ENCODE measurements at places on chromosomes 2 and 18. TPM values are rescaled to one million over a fixed set of nuclear protein-coding genes. Genes with fewer than 3 reads are reported as not detected.

DNA sequence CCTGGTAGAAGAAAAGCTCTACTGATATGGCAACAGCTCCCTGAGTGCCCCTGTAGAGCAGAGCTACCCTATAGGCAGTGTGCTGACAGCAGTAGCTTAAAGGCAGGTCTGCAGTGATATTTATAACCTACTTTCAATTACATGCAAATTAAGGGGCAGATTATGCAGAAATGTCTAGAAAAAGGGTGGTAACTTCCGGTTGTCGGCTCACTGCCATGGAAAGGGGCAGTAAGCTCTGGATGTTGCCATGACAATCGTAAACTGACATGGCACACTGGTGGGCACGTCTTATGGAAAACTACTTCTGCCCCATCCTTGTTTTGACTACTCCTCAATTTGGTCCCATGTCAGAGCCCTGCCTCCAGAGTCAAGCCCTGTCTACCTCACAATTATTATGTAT, 2.9 kb upstream of the TYMS start:
- no peak for DNase-seq
- H3K27ac ChIP-seq: no peak overlapping the region
- peaks cover 25% of the 10 kb centered on the region for H3K4me1 ChIP-seq
- H3K36me3 ChIP-seq: peaks cover 19% of the 10 kb centered on the region

DNA sequence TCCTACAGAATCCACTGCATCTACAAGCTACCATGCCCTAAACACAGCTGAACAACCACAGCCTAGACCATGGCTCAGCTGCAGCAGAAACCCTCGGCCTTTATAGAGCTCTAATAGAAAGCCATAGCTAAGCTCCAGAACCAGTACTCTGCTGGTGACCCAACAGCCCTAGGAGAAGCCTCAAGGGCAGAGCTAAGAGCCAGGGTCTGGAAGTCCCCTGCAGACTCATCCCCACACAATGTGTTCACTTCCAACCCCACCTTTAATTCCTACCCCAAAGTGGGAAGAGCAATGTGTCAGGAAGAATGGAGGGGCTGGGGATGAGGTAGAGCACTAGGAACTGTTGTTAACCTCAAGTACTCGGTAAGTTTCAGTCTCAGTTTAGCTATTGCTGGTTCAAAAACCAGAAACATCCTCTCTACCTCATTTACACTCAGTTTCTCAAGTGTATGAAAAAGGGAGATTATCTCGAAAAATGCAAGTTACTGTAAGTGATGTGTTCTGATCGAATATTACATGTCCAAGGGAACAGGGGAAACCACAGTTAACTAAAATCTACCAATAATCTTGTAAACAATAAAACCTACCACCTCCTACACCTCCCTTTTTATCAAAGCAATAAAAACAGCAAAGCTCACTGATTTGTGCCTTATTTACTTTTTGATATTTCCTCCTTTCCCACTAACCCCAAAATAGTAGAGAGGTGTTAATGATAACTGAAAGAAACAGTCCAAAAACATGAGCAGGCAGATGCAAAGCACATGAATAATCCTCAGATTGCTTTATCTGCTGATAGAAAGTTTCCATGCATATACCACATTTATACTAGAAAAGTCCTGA, 36.2 kb downstream of the THADA start:
- H3K4me3 ChIP-seq: no peak overlapping the region
- no peaks in the 10 kb centered on the region for H3K27me3 ChIP-seq
- DNase-seq: no peak
- H3K27ac ChIP-seq: no peak overlapping the region

DNA sequence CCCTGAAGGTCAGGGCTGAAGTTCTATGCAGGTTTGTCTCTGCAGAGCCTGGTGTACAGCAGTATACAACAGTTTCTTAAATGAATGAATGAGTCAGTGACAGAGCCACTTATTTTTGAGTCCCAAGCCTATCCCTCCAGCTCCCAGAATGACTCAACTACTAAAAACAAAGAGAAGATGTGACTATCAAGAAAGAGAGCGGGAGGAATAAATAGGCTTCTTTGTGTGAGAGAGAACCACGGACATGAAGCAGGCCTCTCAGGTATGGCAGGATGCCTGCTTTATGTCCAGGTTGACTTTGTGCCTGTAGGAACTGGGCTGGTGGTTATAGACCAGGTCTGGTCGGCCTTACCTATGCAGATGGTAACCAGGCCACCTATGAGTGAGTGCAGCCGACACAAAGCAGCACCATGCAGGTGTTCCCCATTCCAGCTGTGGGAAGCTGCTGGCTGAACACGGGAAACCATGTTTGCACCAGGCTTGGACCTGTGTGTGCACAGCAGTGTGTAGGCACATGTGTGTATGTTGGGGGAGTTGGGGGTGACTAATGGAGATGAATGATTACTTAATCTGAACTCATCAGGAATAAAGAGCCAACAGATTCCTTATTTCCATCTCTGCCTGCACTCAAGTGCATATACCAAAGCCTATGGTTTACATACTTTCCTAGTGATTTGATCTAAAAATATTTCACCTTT, 171.0 kb downstream of the OSR1 start:
- H3K36me3 ChIP-seq: no peaks in the 10 kb centered on the region
- H3K27ac ChIP-seq: peak overlapping the region; percentile 17
- H3K27me3 ChIP-seq: no peaks in the 10 kb centered on the region
- DNase-seq: peak; percentile 62
- H3K4me3 ChIP-seq: peak overlapping the region; percentile 19
- peaks cover 38% of the 10 kb centered on the region for H3K4me1 ChIP-seq

DNA sequence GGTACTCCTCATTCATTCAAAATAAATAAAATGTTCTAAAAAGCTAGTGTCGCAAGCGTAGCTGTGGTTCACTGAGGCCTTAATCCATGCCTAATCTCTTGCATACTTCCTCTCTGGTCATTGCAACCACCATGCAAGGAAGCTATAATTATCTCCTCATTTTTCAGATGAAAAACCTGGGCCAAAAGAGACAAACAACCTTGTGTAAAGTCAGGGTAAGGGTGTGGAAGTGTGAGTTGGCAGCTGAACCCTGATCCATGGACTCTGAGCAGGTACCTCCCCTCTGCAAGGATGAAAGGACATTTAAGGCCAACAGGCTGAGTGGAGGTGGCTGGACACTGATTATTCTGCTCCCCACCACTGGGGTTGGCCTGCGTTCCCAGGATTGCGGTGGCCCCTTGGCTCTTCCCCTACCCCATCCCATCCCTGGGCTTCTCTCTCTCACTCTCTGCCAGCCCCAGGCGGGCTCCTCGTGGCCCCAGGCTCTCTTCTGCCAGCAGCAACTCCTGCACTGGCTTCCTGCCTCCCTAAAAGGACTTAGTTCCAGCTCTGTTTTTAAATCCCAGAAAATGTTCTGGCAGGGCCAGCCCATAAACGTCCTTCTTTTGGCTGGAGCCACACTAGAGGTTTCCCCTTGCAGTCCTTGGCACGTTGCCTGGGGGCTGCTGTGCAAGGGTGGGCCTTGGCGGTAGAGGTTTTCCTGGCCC, 72.0 kb upstream of the AFF3 start:
- no peak overlapping the region for H3K4me3 ChIP-seq
- no peaks in the 10 kb centered on the region for H3K4me1 ChIP-seq
- H3K27me3 ChIP-seq: peaks cover 16% of the 10 kb centered on the region

DNA sequence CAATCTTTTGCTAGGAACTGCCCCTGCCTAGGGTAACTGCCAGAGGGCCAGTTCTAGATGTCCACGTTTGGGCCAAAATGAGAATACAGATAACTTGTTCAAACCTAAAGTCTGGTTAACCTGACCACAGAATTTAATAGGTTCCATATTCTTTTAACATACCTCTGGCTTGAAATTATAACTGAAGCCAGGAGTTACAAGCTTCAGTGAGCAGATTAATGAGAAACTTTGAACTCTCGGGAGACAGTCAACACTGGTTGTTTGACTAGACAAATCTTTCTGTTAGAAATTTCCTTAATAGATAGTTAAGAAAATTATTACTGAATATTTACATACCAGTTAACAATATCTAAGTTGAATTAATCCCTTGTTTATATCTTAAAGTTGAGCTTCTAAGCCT, 110.0 kb upstream of the KLF7 start:
- no peak overlapping the region for H3K27ac ChIP-seq
- H3K27me3 ChIP-seq: peaks cover 3% of the 10 kb centered on the region
- H3K36me3 ChIP-seq: no peaks in the 10 kb centered on the region
- no peak overlapping the region for H3K4me3 ChIP-seq
- H3K4me1 ChIP-seq: no peaks in the 10 kb centered on the region

- no peak overlapping the region for H3K27ac ChIP-seq
- no peak overlapping the region for H3K4me3 ChIP-seq
- no peaks in the 10 kb centered on the region for H3K36me3 ChIP-seq
- H3K27me3 ChIP-seq: peaks cover 59% of the 10 kb centered on the region
- H3K4me1 ChIP-seq: peaks cover 6% of the 10 kb centered on the region
- DNase-seq: no peak
Measured at GRCh38 chr2:230925443-230925878, 419 bp upstream of the GPR55 start.

DNA sequence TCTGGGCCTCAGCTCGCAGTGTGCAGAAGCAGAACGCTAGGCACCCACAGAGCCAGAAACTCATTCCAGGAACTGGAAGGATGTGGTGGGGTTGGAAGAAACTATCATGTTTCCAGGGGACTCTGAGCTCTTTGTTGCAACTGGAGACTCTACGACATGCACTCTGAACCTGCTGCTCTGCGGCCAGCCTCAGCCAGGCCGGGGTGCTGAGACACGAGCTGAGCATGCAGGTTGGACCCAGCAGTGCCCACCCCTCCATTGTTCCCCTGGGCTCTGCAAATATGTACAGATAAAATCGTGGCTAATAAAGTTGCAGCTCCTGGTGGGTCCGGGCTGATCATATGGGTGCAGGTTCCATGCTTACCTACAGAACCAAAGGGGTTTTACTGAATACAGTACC, 37.6 kb upstream of the ARL4C start:
- no peak overlapping the region for H3K4me3 ChIP-seq
- DNase-seq: no peak
- H3K36me3 ChIP-seq: no peaks in the 10 kb centered on the region
- H3K4me1 ChIP-seq: no peaks in the 10 kb centered on the region
- H3K27ac ChIP-seq: no peak overlapping the region

DNA sequence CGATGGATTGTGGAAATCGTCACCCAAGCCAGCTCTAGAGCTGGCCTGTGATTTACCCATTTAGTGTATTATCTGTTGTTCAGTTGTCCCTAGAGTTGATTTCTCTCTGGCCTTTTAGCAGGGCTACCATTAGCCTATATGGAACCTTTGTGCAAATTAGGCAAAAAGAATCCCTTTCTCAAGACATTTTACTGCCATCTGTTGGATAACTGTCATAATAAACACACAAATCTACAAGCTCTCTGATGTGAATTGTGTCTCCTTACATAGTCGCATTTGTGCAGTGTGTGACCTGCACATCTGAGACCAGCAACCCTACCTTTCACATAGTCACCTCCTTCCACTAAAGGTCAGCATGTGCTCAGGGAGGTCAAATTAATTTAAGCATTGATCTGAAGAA, 34.0 kb downstream of the LOXHD1 start:
- H3K4me1 ChIP-seq: peaks cover 9% of the 10 kb centered on the region
- no peaks in the 10 kb centered on the region for H3K36me3 ChIP-seq
- H3K4me3 ChIP-seq: no peak overlapping the region
- H3K27ac ChIP-seq: no peak overlapping the region
- H3K27me3 ChIP-seq: peaks cover 15% of the 10 kb centered on the region

GRCh38 chr2:36013064-36013463, 342.5 kb upstream of the CRIM1 start:
- H3K4me1 ChIP-seq: no peaks in the 10 kb centered on the region
- peaks cover 4% of the 10 kb centered on the region for H3K27me3 ChIP-seq
- H3K4me3 ChIP-seq: no peak overlapping the region

The ALPG gene
- not detected for total RNA-seq

The AMER3 gene
- total RNA-seq: not detected

Measured in HFFc6 (cell line).